ENCODE measurements at places on chromosomes 4 and X.

- no peak for DNase-seq
Observed at GRCh38 chrX:79452881-79453280, 85.7 kb upstream of the ITM2A start.

- DNase-seq: peak; percentile 73
Observed at GRCh38 chrX:13646154-13646549, 6.8 kb upstream of the TCEANC start.

- no peak for DNase-seq
Observed at GRCh38 chr4:1833307-1834046, 22.5 kb downstream of the LETM1 start.

DNA sequence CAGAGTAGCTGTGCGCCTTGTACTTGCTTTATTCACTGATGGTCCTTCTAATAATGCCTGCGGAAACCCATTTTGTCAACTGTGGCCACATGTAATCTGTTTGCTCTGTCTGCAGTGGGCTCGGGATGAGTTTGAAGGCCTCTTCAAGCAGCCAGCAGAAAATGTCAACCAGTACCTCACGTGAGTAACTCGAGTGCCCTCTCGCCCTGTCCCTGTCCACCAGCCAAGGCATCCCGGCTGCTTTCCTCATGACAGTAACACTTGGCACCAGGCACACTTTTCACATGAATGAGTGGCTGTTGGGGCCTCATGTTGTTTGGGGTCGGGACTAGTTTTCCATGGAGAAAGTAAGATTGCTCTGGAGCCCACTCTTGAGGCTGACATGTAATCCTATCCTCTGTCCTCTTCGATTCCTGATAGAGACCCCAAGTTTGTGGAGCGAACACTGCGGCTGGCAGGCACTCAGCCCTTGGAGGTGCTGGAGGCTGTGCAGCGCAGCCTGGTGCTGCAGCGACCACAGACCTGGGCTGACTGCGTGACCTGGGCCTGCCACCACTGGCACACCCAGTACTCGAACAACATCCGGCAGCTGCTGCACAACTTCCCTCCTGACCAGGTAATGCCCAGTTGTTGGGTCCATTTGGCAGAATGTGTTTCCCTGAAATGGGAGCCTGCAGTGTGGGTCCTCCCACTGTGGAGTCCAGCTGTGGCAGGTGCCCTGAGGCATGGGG lies 8.8 kb upstream of the CDK16 start:
- no peak for DNase-seq

DNA sequence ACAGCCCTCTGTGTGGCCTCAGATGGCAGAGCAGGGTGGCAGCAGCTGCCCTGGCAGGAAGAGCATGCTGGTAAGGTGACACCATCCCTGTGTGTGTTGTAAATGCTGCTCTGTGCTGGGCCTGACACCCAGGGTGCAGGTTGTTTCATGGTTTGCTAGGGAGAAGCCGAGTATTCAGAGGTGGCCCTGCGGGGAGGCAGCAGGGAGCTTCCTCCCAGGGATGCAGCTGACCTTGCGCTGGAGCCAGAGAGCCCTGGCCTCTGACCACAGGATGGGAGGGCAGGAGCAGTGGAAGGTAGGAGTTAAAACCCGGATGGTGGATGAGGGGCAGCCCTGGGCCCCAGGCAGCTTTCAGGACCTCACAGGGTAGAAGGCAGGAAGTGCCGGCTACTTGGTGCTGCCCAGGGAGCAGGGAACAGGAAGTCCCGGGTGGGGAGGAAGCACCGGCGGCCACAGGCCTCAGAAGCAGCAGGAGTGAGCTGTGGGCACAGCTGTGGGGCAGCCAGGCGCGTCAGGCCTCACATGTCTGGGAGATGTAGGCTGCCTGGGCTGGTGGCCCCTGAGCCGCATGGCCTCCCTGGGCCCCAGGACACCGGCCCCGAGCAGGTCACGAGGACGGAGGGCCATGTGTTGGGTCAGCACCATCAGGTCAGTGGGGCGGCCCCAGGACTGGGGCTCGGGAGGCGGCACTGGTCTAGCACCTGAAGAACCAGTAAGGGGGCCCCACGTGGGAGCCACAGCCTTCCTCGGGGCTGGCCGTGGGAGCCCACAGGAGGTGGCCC lies 19.1 kb downstream of the SH3BP2 start:
- peak; percentile 67 for DNase-seq

DNA sequence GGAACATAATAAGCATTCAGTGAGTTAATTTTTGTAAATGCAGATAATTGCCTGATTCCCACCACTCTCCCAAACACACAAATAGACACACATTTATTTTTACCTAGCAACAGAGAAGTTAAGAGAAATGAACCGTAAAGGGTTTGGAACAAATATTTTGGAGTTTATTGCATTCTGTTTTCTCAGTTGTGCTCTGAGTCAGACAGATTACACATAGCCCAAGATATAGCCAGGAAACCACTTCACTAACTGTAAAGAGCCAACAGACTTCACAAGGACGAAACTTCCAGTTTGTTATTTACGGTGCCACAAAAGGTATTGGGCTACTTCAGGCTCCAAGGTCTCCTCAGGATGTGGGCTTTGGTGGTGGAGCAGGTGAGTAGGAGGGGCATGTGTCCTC lies 217.0 kb downstream of the BMPR1B start:
- DNase-seq: no peak

DNA sequence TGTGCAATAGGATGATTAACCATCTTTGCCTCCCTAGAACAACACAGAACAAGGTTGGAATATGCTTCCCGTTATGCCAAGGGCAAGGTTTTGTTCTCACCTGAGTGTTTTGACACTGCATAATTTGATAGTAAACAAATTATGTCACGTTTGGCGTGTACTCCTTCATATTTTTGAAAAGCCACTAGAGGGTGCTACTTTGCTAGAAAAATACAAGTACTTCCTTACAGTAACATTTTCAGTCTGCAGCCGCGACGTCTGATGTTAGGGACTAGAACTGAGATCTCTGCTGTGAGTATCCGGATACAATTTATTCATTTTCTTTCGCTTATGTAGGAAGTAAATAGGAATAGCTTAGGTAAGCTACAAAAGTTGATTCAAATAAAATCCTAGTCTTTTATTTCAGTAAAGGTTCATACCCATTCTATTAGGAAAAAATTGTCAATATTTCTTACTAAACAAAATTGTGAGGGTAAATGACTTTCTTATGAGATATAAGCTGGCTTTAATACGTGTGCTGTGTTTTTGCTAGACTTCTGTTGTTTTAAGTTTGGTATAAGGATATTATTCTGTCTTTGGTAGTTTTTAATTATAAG lies 181.1 kb upstream of the WDFY3 start:
- DNase-seq: peak; percentile 44

DNA sequence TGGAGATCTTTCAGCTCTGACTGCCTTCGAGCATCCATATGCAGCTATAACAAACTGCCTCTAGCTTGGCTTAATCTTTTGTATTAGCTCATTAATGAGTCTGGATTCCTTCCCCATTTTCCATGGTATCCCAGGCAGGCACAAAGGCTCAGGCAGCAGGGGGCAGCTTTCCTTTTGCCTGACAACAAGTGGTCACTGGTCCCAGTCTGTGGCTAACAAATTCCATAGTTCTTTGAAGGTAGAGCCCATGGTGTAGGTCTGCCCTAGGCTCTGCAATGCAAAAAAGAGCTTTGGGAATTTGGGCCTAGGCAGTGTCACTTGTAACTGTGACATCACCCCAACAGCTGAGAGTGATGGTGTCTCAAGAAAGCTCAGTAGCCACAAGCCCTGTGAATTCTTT lies 234.4 kb upstream of the GPC4 start:
- no peak for DNase-seq

- peak; percentile 15 for DNase-seq
Observed at GRCh38 chr4:123304151-123304964, 92.2 kb upstream of the SPRY1 start.

- DNase-seq: no peak
Observed at GRCh38 chrX:34503119-34503518, 154.0 kb downstream of the TMEM47 start.

DNA sequence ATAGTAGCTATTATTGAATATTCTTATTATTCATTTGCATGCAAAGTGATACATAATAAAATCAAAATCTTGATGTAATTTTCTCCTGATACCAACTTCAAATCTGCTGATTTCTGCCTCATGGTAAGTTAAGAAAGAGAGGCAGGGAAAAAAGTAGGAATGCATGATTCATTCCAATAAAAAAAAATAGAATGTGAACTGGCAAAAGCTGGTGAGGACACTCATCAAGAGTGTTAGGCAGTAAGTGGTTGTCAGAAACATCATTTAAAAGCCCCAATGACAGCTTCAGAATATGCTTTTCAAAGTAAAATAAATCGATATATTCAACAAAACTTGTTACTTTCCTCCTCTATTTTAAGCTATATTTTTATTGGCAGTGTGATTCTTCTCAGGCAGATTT lies 979.1 kb downstream of the TECRL start:
- no peak for DNase-seq

DNA sequence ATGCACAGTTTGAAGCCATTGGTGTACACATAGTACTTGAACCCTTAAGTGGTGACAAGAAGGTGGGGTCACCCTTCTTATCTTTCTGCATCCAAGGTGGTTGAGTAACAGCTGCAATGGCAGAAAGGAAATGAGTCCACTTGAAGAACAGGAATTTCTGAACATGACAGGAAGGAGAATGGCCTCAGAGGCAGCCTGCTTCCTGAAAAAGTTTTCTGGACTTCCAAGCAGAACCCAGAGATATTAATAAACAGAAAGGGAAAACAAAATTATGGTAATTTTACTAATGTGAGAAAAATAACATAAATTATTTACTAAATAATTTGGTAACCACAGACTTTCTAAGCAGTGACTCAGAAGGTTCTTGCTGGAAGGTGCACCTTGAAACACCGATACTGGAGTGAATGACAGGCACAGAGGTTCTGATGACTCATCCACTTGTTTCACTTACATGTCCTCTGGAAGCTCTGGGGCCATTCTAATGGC lies 119.9 kb upstream of the HS3ST1 start:
- DNase-seq: no peak

DNA sequence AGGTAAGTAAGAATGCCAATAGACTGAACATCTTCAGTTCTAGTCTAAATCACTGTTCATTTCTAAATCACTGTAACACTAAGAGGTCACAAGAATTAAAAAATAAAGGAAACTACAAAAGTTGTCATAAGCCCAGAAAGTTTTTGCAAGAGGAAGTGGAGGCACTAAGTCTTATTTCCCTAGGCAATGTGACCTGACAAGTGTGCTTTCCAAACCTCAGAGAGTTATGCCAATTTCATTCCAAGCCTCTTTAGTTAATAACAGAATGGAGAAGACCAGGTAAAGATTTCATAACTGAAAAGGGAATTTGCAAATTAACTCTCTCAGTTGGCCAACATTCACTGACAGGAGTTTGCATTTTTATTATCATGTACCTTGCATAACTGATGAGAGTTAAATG lies 40.5 kb downstream of the BBS12 start:
- no peak for DNase-seq

DNA sequence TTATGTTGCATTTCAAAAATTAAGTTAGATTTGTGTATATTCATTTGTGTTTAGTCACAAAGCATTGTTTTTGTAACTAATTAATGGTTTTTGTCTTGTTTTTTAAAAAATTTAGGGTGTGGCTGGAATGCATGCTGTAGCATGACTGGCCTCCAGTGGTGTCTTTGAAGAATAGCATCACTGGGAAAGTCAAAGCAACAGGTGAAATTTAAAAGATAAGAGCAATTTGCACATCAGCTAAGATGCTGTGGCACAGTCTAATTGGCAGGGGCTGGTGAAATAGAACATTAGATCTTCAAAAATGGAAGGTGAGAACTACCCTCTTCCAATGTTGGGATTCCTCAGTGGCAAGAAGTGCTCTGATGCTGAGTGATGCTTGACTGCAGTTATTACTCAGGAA lies 45.3 kb downstream of the ANK2 start:
- DNase-seq: no peak

- no peak for DNase-seq
Observed at GRCh38 chr4:105896984-105897775, 1.9 kb downstream of the NPNT start.

DNA sequence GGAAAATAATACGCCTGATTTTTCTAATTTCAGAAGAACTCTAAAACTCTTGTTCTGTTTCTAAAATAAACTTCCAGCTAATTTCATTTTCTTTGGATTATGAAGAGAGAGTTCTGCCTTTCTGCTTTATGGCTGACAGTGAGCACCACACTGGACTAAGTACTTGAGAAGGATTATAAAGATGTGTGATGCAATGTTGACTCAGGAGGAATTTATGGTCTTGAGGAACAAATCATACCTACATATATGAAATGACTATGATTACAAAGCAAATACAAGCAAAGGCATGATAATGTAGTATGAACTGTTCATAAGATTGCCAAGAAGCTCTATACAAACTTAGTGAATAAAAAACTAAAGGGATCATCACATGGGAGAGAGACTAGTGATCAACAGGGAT lies 13.0 kb upstream of the SLC25A5 start:
- DNase-seq: no peak

DNA sequence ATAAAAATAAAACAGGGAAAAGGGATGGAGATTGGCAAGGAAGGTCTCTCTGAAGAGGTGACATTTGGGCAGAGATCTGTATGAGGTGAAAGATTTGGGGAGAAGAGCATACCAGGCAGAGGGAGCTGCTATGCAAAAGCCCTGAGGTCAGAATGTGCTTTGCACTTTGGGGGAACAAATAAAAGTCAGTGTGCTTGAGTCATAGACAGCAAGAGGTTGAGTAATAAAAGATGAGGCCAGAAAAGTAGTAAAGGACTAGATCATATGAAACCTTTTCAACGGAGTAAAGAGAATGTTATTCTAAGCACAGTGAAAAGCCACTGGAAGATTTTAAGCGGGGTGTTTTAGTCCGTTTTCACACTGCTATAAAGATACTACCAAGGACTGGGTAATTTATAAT lies 76.5 kb upstream of the TEX13A start:
- no peak for DNase-seq

GRCh38 chr4:63788271-63788670 lies 621.0 kb downstream of the TECRL start:
- no peak for DNase-seq

DNA sequence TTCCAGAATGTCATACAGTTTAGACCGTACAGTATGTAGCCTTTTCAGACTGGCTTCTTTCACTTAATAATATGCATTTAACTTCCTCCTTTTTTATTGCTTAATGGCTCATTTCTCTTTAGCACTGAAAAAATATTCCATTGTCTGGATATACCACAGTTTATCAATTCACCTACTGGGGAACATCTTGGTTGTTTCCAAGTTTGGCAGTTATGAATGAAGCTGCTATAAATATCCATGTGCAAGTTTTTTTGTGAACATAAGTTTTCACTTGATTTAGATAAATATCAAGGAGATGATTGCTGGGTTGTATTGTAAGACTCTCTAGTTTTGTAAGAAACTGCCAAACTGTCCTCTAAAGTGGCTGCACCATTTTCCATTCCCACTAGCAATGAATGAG lies 375.5 kb downstream of the PCDH18 start:
- no peak for DNase-seq

- DNase-seq: no peak
Observed at GRCh38 chr4:42331914-42332368, 65.3 kb upstream of the SHISA3 start.
